Thoracic aorta (tissue), 2 donors: ENCODE measurements at places on chromosomes 3 and 15. TPM values are rescaled to one million over a fixed set of nuclear protein-coding genes. Genes with fewer than 3 reads are reported as not detected.

The XIRP1 gene
- not detected for total RNA-seq

The TTLL13 gene
- not detected for total RNA-seq

The FOXB1 gene
- not detected for total RNA-seq

The RTP3 gene
- not detected for total RNA-seq

The CLSTN2 gene
- 7.6 TPM for total RNA-seq

DNA sequence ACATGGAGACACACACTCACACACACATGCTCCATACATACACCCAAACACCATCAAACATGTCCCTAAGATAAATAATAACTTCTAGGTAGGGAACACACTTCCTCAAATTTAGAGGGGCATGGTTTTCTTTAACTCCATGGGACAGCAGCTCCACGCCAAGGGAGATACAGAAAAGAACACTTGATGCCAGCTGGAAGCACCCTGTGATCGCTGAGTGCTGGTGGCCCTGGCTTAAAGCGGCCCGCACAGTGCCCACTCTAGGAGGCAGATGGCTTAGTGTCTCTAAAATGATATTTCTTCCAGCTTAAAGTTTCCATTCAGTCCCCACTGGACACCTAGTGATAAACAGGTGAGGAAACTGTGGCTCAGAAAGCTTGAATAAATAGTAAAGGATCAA lies 232.9 kb downstream of the UACA start:
- DNase-seq = no peak

DNA sequence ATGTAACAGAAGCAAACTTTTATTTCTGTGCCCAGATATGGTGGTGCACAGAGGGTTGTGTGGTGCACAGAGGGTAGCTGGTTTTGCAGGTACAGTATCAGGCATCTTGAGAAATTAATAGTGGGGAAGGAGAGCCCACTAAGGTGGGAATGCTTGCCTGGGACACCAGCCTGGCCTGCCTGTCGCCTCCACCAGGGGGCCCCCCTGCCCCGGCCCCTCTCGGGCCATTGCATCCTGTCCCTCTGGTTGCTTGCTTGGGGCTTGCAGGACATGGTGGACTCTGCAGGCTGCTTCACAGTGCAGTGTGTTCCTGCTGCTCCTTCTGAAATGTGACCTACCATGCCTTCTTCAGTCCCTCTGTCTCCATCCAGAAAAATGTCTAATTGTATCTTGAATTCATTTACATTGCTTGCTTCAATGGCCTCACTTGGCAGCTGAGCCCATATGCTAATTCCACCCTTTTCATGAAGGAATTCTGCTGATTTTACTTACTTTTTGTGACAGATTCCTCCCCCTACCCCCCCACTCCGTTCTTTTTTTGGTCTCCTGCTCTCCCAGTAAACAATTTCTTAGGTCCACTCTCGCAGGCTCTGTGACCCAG lies 73.6 kb downstream of the EEFSEC start:
- DNase-seq = no peak

DNA sequence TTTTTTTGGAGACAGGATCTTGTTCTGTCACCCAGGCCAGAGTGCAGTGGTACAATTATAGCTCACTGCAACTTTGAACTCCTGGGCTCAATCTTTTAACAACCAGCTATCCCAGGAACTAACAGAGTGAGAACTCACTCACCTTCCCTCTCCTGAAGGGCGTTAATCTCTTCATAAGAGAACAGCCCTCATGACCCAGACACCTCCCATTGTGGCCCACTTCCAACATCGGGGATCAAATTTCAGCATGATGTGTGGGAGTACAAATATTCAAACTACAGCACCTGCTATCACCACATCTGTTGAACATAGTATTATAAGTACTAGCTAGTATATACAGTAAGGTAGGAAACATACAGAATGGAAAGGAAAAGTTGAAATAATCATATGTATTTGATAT lies 132.5 kb downstream of the DOCK3 start:
- no peak for DNase-seq

GRCh38 chr3:156586905-156587759 lies 32.2 kb upstream of the SSR3 start:
- DNase-seq = no peak

GRCh38 chr3:16090024-16090423 lies 84.5 kb upstream of the GALNT15 start:
- DNase-seq = peak; percentile 40

DNA sequence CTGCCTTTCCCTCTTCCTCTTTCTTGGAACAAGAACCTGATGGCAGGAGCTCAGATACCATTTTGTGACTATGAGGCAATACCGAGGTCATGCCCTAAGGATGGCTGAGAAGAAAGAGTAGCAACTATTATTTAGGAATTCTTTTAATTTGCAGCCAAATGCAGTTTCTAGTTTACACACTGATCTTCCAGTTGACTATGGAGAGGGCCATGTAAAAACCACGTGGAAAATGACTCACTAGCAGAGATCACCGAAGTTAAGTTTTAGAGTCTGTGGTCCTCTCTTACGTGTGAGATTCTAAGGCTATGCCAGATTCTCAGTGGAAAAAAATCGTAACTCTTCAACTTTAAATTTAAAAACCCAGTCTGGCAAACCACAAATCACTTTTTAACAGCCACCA lies 7.8 kb downstream of the BNC1 start:
- no peak for DNase-seq

GRCh38 chr3:186406669-186407635 lies 44.9 kb upstream of the DGKG start:
- DNase-seq = peak; percentile 35

GRCh38 chr3:84963137-84963536 lies 4.3 kb downstream of the CADM2 start:
- no peak for DNase-seq

- no peak for DNase-seq
These were observed 445.6 kb downstream of the ERC2 start for GRCh38 chr3:56022619-56023018.

DNA sequence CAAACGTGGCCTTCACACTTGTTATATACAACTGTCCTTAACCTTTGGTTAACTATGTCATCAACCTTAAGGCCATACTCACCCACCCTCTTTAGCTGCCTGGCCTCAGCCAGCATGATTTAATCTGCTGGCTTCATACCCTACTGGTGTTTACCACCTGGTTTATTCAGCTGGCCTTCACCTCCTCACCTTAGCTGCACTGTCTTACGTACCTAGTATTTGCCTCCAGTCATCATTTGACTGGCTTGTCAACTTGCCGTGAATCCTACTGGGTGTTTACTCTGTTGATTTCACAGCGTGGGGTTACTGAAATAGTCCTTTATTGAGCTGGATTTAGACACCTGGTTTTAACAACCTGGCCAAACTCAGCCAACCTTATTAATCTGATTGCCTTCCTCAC lies 102.8 kb downstream of the IL12A start:
- DNase-seq = no peak

DNA sequence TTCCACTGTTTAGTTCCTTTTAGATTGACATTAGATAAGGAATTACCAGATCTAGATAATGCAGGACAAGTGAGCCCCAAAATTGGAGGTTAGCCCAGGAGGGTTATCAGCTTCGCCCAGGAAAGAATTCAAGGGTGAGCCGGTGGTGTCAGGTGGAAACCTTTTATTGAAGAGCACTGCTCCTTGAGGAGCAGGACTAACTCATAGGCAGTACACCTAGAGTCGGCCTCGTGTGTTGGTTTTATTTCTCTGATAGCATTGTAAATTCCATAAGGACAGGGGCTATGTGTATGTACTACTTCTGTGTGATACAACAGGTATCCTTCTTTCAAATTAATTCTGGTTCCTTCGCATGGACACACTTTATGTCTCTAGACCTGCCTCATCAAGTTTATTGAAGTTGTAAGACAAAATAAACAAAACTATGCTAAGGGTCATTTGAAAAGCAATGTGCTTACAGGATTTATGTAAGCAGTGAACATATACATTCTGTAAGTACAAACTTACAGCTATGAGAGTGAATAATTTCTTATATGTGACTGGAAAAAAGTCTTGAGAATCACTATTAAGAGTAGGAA lies 57.2 kb downstream of the SNX4 start:
- DNase-seq = no peak

DNA sequence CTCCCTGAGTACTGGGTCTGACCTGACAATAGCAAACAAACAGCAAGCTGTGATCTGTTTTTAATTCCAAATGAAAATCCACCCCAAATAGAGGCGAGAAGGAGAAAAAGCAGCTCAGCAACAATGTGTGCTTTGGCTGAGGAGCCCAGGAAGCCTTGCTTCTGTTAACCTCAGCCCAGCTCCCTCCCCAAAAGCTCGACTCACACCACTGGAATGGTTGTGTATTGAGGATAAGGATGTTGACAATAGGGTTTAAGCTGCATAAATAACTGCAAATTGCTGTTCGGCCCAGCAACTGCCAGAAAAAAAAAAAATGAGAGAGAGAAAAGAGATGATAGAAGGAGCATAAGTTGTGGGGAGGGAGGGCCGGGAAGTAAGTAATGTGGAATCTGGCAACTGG lies 104.0 kb upstream of the TBC1D5 start:
- no peak for DNase-seq

DNA sequence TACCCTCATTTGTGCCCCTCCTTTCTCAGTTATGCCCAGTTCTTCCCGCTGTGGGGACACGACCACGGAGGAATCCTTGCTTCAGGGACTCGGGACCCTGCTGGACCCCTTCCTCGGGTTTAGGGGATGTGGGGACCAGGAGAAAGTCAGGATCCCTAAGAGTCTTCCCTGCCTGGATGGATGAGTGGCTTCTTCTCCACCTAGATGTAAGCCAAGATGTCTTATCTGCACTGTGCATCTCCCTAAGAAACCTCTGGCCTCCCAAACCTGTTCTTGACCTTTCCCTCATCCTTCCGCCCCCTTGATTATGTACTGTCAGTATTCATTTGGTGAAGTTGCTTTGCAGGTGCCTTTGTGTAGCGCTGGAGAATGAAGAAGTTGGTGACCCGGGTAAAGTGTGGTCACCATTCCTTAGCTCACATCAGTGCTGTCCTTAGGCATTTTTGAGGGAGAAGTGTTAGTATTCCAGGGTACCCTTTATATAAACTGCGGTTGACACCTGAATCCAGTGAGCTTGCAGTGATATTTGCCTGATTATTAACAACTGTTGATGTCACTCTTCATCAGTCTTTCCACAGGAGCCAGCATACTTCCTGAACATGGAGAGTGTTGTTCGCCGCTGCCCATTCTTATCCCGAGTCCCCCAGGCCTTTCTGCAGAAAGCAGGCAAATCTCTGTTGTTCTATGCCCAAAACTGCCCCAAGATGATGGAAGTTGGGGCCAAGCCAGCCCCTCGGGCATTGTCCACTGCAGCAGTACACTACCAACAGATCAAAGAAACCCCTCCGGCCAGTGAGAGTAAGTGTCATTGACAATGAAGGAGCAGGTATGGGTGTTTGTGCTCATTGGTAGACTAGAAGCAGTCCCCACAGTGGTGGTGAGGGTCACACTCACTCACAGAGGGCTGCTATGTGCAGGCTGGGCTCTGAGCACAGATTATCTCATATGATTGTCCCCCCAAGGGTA lies 966 bp downstream of the ALAS1 start:
- DNase-seq = no peak

GRCh38 chr3:53074761-53075742 lies 29.2 kb upstream of the SFMBT1 start:
- DNase-seq = no peak

- DNase-seq = no peak
These were observed 184.1 kb upstream of the MBNL1 start for GRCh38 chr3:152084441-152085158.
